Left lung (tissue), 14 donors: ENCODE measurements at places on chromosomes 4 and X.
A peak's percentile ranks its signal among the peaks of the same experiment; 100 is the strongest.

DNA sequence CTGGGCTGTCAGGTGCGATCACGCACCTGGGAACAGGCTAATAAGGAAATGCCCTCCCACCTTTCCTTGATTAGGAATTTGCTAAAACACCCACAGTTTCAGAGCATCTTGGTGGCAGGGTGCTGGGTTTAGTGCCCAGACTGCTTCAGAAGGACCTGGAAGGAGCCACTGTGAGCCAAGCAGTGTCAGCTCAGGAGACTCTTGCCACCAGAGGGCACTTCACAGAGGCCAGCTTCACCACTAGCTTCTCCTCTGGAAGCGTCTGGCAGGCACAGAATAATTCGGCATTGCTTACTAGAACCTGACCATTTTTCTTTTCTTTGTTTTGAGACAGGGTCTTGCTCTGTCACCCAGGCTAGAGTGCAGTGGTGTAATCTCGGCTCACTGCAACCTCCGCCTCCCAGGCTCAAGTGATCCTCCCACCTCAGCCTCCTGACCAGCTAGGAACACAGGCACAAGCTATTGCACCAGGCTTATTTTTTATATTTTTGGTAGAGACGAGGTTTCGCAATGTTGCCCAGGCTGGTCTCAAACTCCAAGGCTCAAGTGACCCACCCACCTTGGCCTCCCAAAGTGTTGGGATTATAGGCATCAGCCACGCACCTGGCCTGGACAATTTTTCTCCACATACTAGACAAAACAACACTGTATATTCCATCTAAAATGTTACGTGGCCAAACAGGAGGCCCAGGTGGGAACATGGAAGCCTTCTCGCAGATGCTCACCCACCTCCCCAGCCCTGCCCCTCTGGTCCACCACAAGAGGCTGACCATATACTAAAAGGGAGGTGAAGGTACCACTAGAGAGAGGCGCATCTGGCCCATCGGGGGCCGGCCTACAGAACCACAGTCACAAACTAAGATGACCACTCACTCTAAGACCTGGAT is 14.1 kb downstream of the NOP14 start:
- peak; percentile 45 for DNase-seq

- no peak for DNase-seq
Measured at GRCh38 chr4:158077835-158078234, 95.0 kb downstream of the GASK1B start.

- DNase-seq = no peak
Measured at GRCh38 chr4:108980455-108981239, 217.8 kb upstream of the ETNPPL start.

- no peak for DNase-seq
Measured at GRCh38 chr4:186416451-186417060, 138.8 kb downstream of the MTNR1A start.
